ENCODE measurements at places on chromosomes 6 and 20.
A peak's percentile ranks its signal among the peaks of the same experiment; 100 is the strongest.

DNA sequence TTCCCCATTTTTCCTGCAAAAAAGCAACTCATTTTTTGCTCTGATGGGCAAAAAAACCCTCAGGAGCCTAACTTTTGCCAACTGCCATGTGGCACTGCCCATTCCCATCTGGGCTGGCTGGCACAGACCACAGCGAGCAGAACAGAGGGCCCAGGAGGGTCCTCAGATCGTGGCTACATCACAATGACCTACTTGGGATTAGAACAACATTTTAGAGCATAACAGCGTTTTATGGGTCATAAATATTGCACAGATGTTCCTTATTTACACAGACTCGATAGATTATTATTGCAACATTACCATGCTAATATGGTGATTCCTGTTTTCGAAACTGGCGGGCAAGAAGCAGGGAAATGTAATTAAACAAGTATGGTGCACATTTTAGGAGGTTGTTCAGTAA is 28.0 kb downstream of the PTPRT start:
- no peak for DNase-seq

GRCh38 chr20:13101276-13101675 is 92.5 kb downstream of the SPTLC3 start:
- DNase-seq = no peak

- no peak for DNase-seq
These were observed 104.0 kb downstream of the COL12A1 start for GRCh38 chr6:75101896-75102295.

DNA sequence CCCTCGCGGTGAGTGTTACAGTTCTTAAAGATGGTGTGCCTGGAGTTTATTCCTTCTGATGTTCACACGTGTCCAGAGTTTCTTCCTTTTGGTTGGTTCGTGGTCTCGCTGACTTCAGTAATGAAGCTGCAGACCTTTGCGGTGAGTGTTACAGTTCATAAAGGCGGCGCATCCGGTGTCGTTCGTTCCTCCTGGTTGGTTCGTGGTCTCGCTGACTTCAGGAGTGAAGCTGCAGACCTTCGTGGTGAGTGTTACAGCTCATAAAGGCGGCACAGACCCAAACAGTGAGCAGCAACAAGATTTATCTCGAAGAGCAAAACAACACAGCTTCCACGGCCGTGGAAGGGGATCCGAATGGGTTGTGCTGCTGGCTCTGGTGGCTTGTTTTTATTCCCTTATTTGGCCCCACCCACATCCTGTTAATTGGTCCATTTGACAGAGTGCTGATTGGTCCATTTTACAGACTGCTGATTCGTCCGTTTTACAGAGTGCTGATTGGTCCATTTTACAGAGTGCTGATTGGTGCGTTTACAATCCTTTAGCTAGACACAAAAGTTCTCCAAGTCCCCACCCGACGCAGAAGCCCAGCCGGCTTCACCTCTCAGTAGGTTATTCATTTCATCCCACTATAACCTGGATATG is 48.2 kb upstream of the ARG1 start:
- no peak for DNase-seq

- DNase-seq = no peak
These were observed 262.7 kb downstream of the CD83 start for GRCh38 chr6:14380086-14380820.

DNA sequence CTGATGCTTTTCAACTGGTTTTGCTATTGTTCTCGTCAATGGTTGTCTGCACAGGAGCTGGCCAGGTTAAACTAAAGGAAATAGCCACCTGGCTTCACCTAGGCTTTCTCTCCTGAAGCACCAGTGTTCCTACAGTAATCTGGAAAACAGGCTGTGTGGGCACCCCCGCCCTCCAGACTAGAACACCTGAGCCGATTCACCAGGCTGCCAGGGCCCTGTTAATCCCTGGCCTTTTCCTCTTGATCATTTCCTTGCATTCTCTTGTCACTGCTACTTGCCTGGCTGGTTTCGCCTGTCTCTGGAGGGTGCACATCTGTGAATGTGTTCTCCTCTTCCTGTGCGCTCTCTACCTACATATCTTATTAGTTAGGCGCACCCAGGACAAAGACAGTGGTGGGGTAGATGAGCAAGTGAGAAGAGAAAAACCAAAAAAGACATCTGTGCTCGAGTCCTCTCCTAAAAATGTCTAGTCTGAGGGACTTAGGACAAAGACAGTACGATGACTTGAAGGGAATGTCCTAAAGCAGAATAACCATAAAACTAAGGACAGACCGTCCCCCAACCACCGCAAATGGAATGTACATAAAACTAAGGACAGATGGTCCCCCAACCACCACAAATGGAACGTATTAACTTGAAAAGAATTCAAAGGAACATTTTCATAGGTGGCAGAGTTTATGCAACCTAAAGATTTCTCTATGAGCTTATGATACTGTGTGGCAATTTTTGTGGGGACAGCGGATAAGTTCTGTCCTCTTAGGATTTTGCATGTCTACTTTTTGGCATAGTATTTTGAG is 45.9 kb upstream of the EMILIN3 start:
- DNase-seq = no peak

GRCh38 chr6:64411226-64411625 is 775.6 kb downstream of the PHF3 start:
- no peak for DNase-seq

GRCh38 chr6:139479433-139480222 is 105.2 kb upstream of the CITED2 start:
- DNase-seq = no peak

- no peak for DNase-seq
These were observed 4.1 kb downstream of the ANGPT4 start for GRCh38 chr20:911882-912600.

- DNase-seq = no peak
These were observed 107.8 kb downstream of the DHX35 start for GRCh38 chr20:39069976-39070375.

DNA sequence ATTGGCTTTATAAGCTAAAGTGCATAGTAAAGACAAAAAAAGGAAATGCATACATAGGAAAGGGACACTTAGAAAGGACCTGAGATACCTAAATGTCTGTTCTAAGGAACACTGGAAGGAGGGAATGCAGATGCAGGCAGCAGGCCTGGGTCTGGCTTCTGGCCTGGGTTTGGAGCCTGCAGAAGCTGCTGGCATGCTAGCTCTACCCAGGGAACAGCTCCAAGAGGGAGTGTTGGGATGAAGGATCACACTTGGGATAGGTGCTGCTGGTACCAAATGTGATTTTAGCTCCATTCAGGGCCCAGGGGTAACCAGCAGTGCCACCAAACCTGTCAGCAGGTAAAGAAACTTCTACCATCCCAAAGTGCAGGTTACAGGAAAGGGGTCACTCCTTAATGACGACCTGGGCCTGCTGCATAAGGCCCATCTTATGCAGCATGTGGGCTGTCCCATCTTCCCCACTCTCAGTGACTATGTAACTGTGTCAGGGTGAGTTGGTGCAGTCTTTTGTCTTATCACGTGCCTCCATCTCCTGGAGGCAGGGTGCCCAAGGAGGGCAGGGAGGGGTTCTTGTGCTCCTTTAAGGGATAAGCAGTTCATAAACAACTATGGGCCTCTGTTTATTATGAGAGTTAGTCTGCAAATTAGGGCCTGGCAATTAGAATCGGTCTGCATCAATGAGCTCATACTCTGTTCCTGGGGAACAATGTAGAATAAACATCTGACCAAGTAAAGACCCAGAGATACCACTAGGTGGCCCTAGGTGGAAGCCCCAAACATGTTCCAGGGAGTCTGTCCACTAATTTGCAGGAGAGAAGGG is 26.9 kb downstream of the DDX27 start:
- DNase-seq = no peak

DNA sequence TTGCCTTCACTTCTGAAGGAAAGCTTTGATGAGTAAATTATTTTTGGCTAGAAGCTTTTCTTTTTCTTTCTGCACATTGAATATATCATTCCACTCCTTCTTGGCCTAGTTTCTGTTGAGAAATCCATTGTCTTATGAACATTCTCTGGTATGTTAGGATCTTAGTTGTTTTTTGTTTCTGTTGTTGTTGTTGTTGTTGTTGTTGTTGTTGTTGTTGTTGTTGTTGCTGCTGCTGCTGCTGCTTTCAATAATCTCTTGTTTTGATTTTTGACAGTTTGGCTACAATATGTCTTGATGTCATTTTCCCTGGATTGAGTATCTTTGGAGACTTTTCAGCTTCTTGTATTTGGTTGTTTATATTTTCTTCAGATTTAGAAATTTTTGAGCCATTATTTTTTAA is 836.5 kb upstream of the MAN1A1 start:
- DNase-seq = no peak

GRCh38 chr6:15414235-15414612 is 168.4 kb downstream of the JARID2 start:
- DNase-seq = no peak

DNA sequence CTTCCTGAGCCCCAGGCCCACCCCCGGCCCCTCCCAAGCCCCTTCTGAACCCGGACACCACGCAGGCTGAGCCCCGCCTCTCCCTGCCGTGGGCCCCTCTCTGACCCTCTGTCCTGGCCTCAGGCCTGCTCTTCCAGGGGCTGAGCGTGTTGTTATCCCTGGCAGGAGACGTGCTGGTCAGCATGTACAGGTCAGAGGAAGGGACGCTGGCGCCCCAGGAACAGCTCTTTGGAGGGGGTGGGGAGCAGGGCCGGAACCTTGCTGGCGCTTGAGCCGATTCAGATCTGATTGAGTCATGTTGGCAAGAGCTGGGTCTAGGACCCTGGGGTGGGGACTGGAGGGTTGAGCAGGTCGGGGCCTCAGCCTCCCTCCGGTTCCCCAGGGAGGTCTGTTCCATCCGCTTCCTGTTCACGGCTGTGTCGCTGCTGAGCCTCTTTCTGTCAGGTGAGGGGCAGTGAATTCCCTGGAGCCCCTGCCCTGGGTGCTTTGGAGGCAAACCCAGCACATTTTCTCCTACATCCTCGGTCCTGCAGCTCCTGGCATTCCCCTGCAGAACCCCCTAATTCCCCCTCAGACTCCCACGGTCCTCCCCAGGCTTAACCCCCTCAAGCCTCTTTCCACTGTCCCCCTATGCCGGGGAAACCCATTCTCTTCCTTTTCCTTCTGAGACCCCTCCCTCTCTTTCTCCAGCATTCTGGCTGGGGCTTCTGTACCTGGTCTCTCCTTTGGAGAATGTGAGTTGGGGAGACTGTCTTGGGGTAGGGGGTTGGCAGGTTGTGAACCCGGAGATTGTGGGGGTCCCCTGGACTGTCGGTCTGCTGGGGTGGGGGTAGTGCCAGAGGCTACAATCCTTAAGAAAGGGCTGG is 2.0 kb downstream of the SPAG4 start:
- DNase-seq = peak; percentile 56

DNA sequence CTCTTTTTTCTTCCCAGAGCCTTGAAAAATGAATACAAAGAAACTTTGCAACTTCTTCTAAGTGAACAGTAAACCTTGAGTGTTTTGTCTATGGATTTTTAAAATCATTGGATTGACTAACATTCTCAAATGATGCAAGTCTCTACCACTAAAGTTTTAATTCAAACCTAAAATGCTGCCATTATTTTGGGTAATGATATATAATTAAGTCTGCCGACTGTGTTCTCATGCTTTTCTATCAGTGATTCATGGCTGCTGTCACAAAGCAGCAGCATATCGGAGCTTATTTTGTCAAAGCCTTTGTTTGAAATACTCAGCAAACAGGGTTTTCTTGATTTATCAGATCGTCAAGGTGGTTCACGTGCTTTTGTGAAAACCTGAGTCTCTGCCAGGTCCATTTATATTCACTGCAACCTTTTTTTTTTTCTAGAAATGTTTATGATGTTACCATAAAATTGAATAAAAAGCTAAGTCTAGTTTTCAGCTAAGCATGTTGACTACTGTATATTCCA is 96.3 kb downstream of the GJA1 start:
- no peak for DNase-seq

- no peak for DNase-seq
These were observed 93.5 kb upstream of the KCNK16 start for GRCh38 chr6:39416026-39416425.

DNA sequence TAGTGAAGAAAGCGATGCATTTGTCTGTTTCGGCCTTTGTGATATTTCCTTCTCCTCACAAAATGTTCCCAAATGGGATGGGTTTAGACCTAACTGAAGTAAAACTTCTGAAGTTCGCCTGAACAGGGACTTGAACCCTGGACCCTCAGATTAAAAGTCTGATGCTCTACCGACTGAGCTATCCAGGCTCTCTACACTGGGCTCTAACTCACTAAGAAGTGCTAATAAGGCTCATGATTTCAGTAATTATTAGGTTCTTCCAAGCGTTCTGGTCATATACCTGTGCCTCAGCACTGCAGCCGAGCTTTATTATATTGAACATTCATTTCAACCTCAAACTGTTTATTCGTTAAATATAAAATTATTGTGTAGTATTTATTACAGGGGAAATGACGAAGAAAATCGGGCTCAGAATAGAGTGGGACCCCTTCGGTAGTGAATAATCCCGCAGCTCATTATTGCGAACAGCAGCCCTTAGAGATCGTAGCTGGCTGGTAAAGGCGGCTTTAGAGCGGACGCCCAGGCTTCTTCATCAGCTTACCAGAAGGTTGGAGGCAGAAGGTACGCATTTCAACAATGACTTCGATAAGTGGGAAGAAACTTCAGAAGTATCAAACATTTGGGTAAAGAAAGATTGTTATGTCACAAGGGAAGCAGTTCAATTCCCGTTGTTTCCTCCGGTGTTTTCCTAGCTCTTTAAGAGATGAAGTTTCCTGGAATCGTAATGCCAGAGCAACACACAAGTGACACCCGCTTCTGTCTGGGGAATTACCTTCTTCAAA is 119.0 kb upstream of the ZNF184 start:
- no peak for DNase-seq

DNA sequence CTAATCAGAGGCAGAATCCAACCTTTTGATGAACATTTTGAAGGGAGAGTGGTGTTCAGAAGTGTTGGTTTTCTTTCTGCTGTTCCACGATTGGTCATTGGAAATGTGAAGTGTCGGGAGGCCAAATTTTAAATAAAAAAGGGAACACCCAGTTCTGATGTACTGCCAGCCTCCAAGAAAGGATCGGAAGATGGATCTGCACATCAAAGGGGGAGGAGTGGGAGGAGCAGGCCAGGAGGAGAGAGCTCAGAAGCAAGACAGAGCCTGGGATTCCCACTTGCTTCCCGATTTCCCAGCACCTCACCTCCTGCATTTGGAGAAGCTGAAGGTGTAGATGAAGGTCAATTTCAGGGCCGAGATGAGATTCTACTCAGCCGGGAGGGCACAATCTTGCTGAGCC is 55.9 kb upstream of the NAA20 start:
- DNase-seq = no peak

- no peak for DNase-seq
These were observed 123.6 kb upstream of the LRFN2 start for GRCh38 chr6:40710626-40711330.
